HCEC 1CT (cell line): ENCODE measurements at places on chromosomes 13 and 19.
A peak's percentile ranks its signal among the peaks of the same experiment; 100 is the strongest.

DNA sequence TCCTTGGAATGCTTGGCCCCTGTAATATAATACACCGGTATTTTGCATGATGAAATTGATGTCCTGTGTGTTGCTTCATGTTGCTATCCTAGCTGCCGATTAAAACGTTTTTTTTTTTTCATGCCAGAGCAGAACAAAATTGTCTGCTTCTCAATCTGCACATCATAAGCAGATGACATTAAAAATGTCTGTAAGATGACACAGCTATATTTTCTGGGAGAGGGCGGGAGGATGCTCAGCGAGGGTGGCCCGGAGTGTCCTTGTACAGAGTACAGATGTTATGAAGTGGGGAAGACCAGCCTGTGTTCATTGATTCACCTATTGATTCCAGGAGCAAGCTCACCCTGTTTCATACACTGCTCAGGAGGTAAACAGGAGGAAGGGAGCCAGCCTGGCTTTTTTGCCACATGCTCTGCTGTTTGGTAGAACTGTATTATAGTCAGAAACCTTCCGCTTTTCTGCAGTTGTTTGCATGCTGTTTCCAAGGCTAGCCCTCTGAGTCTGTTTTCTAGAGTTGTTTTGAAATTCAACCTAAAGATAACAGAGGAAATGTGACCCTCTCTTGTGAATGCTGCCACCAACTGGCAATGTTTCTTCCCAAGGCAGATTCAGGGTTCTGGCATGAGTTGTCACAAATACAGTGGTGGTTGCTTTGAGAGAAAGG, 4.7 kb upstream of the IRS2 start:
- DNase-seq: peak; percentile 54

GRCh38 chr13:48275507-48275906, 28.0 kb upstream of the RB1 start:
- DNase-seq: no peak

GRCh38 chr19:2944403-2944774, 382 bp downstream of the ZNF77 start:
- no peak for DNase-seq

GRCh38 chr13:68872338-68872737, 1235.3 kb upstream of the ATXN8OS start:
- DNase-seq: no peak
